Stimulated activated CD8-positive, alpha-beta memory T cell treated with anti-CD3 and anti-CD28 coated beads, Interleukin-2, amount 100 ng/mL, for 1 hour (primary cell): ENCODE measurements at places on chromosomes 5 and 9.

- DNase-seq: no peak
Measured at GRCh38 chr9:126587187-126588185, 26.2 kb upstream of the LMX1B start.

DNA sequence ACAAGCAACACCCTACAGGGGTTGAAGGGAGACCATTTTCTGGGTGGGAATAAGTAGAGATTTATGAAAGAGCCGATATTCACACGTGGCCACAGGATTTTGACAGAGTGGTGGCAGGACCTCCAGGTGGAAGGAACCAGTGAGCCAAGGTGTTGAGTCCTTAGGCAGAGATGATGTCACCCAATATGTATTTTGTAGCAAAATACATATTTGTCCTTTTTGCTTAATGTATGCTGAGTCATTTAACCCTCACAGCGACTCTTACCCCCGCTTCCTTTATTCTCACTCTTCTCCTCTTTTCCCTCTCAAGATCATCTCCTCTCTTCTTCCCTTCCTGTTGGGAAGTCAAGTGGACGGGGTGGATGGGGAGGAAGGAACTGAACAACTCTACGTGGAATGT lies 215.7 kb upstream of the S1PR3 start:
- DNase-seq: no peak

DNA sequence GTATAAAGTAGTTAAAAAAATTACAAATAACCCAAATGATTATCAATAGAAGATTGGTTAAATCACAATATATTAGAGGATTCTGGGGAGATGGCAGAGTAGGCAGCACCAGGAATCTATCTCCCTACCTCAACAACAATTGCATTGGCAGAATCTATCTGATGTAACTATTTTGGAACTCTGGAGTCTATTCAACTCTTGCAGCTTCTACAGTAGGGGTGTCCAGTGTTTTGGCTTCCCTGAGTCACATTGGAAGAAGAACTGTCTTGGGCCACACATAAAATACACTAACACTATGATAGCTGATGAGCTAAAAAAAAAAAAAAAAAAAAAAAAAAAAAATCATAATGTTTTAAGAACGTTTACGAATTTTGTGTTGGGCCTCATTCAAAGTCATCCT lies 29.2 kb upstream of the ECM2 start:
- no peak for DNase-seq

DNA sequence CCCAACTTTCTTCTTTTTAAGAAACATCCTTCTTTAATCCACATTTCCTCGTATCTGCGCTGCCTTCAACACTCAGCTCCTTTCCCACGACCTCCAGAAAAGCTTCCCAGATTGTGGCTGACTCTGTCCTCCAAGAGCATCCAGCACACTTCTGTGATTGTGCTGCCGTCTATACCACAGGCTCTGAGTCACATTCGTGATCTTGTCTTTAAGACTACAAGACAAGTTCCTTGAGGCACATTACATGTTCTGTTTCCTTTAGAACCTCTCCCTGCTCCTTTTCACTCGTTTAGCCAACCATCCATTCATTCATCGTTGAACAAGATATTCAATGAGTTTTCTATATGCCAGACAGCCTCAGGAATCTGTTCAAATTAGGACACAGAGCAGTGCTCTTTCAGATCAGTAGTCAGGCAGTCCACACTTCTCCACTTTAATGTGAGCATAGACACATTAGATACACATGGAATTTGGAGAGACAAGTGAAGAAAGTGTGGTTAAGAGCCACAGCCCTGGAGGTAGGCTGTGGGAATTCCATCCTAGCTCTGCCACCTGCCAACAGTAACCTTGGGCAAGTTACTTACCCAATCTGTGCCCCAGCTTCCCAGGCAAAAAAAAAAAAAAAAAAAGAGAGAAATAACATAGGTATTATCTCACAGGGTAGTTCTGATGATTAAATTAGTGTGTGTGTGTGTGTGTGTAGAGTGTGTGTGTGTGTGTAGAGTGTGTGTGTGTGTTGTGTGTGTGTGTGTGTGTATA lies 18.9 kb downstream of the WHRN start:
- no peak for DNase-seq

GRCh38 chr5:16788957-16789356 lies 147.1 kb downstream of the MYO10 start:
- DNase-seq: no peak

- DNase-seq: no peak
Measured at GRCh38 chr9:93053781-93054331, 4.6 kb upstream of the SUSD3 start.

GRCh38 chr5:123819833-123820232 lies 307.9 kb downstream of the CSNK1G3 start:
- DNase-seq: no peak

GRCh38 chr5:135916638-135917263 lies 21.1 kb upstream of the IL9 start:
- no peak for DNase-seq

DNA sequence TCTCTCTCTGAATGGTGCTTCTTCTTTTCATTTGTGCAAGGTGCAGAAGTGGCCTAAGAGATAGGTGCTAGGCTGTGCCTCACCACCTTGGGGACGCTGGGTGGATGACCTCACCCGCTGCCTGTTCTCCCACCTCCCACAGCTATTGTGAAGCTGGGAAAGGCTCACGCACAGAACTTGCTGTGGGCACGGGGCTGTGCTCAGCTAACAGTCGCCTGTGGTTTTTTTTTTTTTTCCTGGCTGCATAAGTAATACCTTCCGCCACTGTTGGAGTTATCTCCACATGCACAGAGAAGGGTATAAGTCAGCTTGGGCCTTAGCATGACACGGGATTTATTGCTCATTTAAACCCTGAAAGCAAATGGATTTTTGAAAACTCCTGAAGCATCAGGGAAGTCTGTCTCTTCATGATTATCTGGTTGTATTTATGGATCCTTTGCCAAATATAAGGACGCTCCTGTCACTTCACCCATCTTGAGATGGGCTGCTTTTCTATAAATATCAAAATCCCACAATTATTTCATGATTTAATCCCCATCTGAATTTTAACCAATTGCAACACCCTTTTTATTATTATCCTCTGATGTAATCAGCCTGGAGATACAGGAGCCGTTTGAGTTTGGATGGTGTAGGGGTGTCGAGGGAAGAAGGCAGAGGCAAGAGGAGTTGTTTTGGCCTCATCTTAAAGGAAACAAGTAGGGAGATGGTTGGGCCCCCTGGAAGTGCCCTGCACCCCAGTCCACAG lies 9.0 kb downstream of the DBH start:
- DNase-seq: no peak

DNA sequence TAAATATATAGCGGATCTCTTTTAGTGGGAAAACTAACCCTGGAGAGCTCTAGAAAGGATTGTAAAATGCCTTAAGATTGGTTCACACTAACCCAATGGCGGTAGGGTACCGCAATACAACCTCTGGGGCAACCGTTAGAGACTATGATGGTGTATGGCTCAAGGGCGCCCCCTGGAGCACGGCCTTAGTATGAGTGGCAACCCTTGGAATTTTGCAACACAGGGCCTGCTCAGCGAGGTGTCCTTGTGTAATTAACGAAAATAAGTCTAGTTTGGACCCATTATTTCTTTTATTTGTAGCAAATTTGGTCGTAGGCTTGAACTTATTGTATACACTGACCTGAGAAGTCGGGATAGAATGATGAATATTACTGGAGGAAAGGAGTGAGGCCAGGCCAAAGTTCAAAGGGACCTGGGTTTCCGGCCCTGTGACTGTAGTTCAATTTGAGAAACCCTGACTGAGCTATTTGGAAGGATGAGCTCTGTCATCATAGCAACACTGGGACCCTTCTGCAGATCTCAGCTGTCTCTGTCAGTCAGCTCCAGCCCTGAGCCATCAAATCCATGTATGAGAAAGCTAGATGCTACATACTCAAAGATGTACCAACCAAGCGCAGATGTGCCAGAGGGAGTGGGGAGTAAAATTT lies 54.8 kb downstream of the CAMK4 start:
- DNase-seq: peak; percentile 67

- DNase-seq: peak; percentile 38
Measured at GRCh38 chr9:20620650-20621470, 1.4 kb downstream of the MLLT3 start.

GRCh38 chr9:7174884-7175283 lies 417.1 kb downstream of the KDM4C start:
- no peak for DNase-seq

DNA sequence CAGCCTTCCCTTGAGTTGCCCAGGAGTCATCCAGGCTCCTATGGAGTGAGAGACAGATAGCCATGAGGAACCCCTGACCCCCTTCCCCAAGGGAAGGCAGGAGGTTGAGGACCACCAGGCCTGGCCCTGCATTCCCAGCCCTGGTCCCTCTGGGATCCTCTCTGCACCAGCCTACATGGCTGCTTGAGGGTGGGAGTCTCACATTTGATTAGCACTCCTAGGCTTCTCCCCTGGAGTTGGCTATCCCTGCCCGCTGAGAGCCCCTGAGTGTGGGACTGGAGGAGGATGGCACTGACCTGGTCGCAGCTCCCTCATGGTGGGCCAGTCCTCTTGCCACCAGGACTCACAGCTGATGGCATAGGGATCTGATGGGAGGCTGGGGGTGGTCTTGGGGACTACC lies 46.7 kb downstream of the SAR1B start:
- DNase-seq: no peak

GRCh38 chr5:138468133-138468965 lies 3.1 kb downstream of the EGR1 start:
- peak; percentile 35 for DNase-seq

DNA sequence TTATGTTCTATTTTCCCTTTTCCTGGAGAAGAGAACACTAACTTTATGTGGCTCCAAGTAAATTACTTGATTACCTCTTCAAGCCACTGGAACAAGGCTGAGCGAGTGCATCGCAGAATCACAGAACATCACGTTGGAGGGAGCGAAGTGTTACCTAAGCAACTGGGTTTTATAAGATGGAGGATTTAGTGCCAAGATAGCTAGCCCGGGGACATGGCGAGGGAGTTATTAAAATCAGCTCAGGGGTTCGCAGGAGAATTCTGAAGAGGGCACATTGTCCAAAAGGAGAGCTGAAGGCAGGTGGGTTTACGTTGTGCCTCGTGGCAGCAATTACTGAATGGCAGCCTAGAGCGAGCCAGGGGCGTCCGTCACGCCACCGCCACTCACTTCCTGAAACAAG lies 563.2 kb upstream of the ADAMTS16 start:
- no peak for DNase-seq

- DNase-seq: no peak
Measured at GRCh38 chr5:50807661-50808060, 141.2 kb downstream of the PARP8 start.

- DNase-seq: no peak
Measured at GRCh38 chr9:121963528-121963995, 129.5 kb downstream of the TTLL11 start.

DNA sequence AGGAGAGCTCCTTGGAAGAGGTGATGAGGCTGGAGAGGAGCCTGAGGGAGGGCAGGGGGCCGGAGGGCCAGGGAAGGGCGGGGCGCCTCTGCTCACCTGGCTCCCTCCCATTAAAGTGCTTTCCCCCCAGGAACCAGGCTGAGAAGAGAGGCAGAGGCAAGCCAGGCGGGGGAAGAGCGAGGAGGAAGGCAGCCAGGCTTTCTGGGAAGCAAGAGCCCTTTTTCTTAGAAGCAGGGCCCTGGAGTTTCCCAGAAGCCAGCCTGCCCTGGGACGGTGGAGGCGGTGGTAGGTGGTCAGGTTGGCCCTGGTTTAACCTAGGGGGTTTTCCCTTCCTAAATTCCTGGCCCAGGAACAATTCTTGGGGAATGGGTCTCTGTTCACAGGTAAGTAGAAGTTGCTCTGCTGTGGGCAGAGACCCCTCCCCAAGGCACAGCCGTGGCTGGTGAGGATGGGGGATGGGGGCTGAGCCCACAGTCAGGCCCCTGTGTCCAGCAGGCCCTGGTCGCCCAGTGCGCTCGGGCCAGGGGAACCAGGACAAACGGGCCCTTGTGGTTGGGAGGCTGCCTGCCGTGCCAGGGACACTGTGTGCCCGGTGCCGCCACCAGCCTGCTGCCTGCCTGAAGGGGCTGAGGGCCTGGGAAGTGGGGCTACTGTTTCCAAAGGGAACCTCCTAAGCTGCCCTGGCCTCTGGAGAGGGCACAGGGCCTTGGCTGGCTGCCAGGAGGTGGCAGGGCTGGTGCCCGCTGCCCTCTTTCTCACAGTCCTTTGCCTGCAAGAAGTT lies 16.6 kb upstream of the RALGDS start:
- no peak for DNase-seq

GRCh38 chr9:22084336-22085035 lies 75.4 kb upstream of the CDKN2B start:
- DNase-seq: no peak

DNA sequence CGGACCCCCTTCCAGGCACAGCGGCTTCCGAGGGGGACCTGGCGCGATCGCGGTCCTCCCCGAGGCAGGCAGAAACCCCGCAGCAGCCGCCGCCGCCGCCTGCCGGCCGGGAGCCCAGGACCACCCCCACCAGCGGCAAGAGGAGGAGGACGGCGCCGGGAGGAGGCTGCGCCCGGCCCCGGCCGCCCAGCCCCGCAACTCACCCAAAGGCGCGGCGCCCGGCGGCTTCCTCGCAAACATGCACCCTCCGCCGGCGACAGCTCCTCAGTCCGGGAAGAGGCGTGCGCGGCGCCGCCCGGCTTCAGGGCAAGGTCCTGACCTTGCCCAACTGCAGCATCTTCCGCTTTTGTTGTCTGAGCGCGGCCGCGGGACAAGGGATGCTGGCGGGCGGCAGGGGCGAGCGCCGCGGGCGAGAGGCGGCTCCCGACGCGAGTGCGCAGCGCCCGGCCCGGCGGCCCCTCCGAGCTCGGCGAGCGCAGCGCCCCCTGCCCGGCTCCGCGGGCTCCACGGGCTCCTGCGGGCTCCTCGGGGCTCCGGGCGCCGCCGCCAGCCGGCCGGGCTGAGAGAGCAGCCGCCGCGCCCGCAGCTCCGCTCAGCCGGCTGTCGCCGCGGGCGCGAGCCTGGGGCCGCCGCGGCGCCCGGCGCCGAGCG lies 507 bp downstream of the CTNND2 start:
- no peak for DNase-seq

DNA sequence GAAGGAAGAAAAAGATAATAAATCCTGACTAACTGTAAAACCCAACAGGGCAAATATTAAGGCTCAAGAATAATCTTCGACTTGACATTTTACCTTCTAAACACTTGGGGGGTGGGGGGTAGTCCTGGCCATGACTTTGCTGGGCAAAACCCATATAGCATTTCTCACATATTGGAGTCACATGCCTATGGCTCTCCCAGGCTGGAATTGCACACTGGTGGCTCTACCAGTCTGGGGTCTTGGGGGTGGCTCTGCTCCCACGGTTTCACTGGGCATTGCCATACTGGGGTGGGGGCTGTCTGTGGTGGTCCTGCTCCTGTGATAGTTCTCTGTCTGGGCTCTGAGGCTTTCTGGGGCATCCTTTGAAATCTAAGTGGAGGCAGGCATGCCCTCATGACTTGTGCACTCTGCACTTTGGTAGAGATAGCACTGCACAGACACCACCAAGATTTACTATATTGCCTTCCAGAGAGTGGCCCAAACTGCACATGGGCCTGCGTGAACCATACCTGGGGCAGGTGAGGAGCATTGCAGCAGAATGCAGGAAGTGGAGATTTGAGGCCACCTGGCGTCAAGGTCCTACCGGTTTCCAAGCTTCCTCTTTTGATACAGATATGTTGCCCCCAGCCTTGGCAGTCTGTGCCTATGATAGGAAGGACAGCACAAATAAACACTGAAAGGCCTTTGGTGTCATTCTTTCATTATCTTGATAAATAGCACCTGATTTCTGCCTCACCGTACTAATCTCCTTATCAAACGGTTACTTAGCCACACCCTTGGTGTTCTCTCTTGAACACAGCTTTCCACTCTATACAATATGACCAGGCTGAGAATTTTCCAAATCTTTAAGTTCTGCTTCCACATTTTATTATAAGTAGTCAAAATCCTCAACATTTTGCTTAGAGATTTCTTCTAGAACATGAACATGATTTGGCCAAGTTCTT lies 29.8 kb downstream of the BAAT start:
- DNase-seq: no peak
